Stimulated activated CD4-positive, alpha-beta T cell treated with anti-CD3 and anti-CD28 coated beads, Interleukin-2, amount 100 ng/mL, for 24 hours (primary cell): ENCODE measurements at places on chromosomes 16 and 17.
A peak's percentile ranks its signal among the peaks of the same experiment; 100 is the strongest.

GRCh38 chr17:82866590-82867191 is 26.9 kb upstream of the ZNF750 start:
- DNase-seq: no peak

GRCh38 chr17:2693561-2694380 is 17.8 kb downstream of the CLUH start:
- peak; percentile 13 for DNase-seq

GRCh38 chr17:66805567-66805966 is 29.4 kb upstream of the CACNG5 start:
- no peak for DNase-seq

- no peak for DNase-seq
Measured at GRCh38 chr17:52648995-52649394, 490.5 kb upstream of the CA10 start.

- no peak for DNase-seq
Measured at GRCh38 chr16:80125677-80126076, 415.1 kb upstream of the DYNLRB2 start.

DNA sequence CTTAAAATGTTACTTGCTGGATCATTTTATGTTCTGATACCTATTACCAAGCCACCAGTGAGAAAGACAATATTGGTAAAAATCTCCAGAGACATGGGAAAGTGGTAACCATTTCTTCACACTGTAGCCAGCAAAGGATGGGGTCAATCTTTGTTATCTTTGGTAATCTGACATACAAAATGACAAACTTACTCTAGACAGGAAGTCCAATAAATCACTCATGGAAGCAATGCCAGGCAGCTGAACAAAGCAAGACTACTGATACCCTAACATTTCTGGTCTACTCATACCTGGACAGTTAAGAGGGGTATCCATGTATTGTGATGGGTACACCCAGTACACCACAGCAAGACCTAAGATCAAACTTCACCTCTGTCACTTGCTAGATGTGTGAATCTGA is 19.0 kb downstream of the GRB2 start:
- no peak for DNase-seq

DNA sequence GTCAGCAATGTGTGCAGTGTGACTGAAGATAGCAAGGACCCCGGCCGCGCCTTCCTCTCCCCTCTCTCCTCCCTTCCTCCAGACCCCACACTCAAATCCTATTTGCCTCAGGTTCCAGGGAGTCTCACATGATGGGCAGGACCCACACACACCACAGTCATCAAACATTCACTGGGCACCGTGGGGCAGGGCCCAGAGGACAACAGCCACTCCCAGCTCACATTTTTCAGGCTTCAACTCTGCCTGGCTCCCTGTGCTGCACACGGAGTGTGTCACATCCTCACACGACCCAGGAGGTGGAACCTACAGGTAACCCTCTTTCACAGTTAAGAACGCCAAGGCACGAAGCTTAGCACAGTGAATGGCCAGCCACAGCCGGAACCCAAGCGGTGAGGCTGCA is 30.5 kb downstream of the PEMT start:
- no peak for DNase-seq
